Stimulated activated CD8-positive, alpha-beta memory T cell treated with anti-CD3 and anti-CD28 coated beads, Interleukin-4, amount 100 ng/mL, for 24 hours (primary cell): ENCODE measurements at places on chromosomes 13 and 19.
A peak's percentile ranks its signal among the peaks of the same experiment; 100 is the strongest.

DNA sequence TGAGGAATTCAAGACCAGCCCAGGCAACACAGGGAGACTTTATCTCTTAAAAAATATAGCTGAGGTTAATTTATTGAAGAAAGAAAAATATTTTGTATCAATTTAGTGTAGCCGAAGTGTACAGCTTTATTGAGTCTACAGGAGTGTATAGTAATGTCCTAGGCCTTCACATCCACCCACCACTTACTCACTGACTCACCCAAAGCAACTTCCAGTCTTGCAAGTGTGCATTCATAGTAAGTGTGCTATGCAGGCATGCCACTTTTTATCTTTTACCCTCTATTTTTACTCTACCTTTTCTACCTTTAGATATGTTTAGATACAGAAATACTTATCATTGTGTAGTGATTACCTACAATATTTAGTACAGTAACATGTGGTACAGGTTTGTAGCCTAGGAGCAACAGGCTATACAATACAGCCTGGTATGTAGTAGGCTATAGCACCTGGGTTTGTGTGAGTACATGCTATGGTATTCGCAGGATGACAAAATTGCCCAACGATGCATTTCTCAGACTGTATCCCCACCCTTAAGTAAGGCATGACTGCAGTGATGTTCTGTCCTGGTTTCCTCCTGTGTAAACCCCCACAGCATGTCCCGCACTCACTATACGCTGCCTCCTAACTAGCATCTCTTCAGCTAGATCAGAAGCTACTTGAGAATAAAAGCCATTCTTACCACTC, 15.3 kb upstream of the ATP12A start:
- no peak for DNase-seq

DNA sequence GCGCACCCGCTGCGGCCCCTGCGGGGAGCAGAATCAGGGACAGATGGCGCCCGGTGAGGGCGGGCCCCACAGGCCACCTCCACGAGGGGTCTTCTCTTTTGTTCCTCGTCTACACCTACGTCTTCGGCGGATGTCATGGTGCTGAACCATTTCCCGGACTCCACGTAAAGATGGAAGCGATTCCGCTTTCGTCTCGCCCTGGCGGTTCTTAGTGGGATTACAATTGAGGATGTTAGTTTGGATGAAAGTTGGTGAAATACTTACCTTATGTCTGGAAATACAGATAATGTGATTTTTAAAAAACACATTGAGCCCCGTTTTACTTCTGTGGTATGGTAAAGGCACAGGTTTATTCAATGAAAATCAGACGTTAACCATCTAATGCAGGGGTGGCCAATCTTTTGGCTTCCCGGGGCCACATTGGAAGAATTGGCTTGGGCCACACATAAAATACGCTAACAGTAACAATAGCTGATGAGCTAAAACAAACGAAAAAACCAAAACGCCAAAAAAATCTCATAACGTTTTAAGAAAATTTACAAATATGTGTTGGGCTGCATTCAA, 1.4 kb upstream of the ZMYM5 start:
- DNase-seq: peak; percentile 48

DNA sequence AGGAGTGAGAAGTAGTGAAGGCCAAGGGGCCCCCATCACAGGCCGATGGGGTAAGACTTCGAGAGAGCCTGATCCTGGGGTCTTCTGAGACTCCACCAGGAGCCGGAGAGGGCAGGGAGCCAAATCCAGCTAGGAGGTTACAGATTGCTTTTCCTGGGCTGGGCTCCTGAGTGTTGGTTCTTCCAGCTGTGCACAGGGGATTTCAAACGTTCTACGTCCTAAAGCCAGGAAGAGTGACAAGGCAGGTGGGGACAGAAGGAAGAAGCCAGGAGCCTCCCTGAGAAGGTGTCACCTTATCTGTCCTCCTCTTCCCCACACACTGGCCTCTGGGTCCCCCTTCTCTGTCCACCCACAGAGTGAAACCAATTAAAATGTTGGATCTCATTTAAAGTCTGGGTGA, 16.1 kb upstream of the TPRX2 start:
- no peak for DNase-seq

DNA sequence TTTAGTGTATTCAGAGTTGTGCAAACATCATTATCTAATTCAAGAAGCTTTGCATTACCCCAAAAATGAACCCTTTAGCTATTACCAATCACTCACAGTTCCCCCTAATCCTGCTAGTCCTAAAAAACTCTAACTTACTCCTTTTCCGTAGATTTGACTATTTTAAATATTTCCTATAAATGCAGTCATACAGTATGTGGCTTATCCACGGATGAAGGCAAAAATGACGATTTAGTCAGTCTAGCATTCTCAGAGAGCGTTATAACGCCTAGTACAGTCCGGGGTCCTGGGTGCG, 587 bp upstream of the ZNF383 start:
- DNase-seq: no peak

- no peak for DNase-seq
Measured at GRCh38 chr19:743168-743687, 7.7 kb upstream of the MISP start.

- peak; percentile 32 for DNase-seq
Measured at GRCh38 chr19:46574533-46574932, 26.6 kb upstream of the CALM3 start.

DNA sequence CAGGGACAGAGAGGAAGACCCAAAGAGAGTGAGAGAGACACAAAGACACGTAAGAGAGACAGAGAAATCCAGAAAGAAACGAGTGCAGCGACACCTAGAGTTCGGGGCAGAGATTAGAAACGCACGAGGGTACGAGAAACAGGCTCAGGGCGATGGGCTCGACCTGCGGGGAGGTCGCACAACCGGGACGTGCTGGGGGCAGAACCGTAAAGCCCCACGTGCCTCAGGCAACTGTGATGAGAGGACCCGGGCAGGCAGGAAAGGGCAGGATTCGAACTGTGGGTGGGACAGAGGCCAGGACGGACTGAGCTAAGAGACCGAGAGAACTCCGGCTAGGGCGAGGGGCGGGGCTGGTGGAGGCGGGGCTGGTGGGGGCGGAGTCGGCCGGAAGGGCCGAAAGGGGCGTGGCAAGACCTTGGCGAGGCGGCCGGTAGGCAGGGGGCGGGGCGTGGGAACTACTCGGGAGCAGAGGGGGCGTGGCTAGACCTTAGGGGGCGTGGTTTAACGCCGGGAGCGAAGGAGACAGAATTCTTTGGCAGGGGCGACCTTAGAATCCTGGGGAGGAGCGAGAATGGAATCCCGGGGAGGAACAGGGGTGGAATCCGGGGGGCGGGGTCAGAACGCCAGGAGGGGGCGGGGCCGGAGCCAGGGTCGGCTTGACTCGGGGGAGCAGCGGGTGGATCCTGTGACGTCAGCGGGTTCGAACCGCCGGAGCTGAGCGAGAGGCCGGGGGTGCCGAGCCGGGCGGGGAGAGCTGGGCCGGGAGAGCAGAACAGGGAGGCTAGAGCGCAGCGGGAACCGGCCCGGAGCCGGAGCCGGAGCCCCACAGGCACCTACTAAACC, at the start of gene NECTIN2:
TSS of gene NECTIN2 (plus strand) at position 686 of the 843 bp plus-strand sequence. CDS start 229 bp downstream, outside the sequence.
- peak; percentile 71 for DNase-seq

DNA sequence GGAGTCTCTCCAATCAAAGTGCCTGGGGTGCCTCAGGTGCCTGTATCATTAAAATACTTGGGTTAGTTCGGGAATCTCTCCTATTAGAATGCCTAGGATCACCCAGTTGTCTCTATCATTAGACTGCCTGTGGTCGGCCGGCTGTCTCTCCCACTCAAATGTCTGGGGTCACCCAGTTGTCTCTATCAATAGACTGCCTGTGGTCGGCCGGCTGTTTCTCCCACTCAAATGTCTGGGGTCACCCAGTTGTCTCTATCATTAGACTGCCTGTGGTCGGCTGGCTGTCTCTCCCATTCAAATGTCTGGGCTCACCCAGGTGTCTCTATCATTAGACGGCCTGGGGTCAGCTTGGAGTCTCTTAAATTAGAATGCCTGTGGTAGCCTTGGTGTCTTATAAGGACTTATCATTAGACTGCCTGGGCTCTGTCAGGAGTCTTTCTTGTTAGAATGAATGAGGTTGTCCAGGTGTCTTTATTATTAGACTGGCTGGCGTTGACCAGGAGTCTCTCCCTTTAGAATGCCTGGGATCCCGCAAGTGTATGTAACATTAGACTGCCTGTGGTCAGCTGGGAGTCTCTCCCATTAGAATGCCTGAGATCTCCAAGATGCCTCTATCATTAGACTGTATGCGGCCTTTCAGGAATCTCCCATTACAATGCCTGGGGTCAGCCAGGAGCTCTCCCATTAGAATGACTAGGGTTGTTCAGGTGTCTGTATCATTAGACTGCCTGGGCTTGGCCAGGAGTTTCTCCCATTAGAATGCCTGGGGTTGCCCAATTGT, 1555.5 kb downstream of the UQCRFS1 start:
- no peak for DNase-seq

GRCh38 chr19:52453324-52454094, at the start of gene ZNF578:
Gene ZNF578 (plus strand): TSS chr19:52453553. CDS start chr19:52501846, 48,293 bp downstream.
- DNase-seq: peak; percentile 55

- no peak for DNase-seq
Measured at GRCh38 chr13:99986741-99987140, 5.2 kb downstream of the ZIC2 start.

DNA sequence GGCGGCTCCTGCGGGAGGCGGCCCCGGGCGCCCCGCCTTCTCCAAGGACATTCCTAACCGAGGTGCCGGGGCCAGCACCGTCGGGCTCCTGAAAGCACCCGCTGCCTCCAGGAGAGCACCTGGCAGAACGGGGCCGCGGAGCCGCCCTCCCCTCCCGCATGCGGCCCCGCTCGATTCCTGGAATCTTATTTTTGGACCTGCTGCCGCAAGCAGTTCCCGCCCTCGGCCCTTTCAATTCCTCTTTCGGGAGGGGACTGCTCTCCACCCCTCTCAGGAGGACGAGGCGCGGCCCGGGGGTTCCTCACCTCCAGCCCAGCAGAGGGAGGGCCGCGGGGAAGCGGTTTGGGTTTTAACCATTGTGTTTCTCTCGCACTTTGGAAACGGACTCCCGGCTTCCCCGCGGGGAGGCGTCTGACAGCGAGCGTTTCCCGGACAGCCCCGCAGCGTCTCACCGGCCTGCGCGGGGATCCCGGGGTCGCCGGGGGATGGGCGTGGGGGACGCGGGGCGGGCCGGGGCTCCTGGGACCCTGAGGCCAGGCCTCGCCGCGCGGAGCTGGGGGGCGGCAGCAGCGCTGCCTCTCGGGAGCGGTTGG, 849 bp downstream of the GAS6 start:
- no peak for DNase-seq

GRCh38 chr19:12703046-12703445, 6.6 kb upstream of the FBXW9 start:
- no peak for DNase-seq

- no peak for DNase-seq
Measured at GRCh38 chr19:35270381-35270811, 1.6 kb downstream of the USF2 start.

- no peak for DNase-seq
Measured at GRCh38 chr13:63209330-63210017, 1793.8 kb upstream of the PCDH20 start.

DNA sequence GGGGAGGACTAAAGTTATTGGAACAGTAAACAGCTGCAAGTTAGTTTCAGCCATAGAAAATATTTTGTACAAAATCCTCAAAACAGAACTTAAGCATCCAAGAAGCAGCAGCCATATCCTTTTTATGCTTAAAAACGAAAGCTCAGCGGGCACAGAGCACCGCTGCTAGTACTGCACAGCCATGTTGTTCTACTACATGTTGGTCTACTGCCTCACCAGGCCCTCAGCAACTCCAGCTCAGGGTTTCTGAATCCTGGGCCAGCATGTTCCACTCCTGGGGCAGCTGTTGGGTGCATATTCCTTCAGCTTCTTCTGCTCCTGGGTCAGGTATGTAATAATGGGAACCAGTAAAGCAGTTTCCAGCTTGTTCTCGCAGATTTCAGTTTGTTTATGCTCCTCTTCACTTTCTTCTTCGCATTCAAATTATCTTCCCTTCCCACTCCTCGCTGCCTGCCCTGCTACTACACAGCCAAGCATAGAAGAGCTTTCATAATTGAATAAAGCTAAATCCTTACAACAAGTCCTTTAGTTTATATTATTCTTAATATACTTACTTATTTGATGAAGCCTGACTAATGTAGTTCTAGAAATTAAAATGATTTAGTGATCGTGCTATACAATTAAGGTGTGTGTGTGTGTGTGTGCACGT, 820.5 kb upstream of the ATXN8OS start:
- DNase-seq: no peak

DNA sequence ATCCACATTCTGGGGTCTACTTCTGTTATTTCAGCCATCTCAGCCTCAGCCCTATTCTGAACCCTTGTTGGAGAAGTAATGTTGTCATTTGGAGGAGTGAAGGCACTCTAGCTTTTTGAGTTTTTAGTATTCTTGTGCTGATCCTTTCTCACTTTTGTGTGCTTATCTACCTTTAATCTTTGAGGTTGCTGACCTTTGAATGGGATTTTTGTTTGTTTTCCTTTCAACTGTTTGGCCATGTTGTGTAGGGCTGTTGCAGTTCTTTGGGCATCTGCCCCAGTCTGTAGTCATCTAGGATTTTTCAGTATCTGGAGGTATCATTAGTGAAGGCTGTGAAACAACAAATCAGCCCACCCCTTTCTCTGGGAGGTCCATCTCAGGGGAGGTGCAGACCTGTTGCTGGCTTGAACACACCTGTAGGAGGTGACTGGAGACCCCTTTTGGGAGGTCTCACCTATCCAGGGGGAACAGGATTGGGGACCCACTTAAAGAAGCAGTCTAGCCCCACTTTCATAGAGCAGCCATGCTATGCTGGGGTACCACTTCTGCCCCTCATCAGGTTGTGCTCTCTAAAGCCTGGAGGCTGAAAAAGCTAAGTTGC, 1391.4 kb downstream of the UQCRFS1 start:
- no peak for DNase-seq

- no peak for DNase-seq
Measured at GRCh38 chr13:57629821-57630235, 1.7 kb upstream of the PCDH17 start.

- DNase-seq: no peak
Measured at GRCh38 chr19:13984186-13984585, 21.9 kb downstream of the RFX1 start.

- DNase-seq: no peak
Measured at GRCh38 chr19:19873381-19873780, 7.7 kb downstream of the ZNF253 start.

GRCh38 chr13:50740052-50740741, 103.3 kb downstream of the DLEU7 start:
- no peak for DNase-seq

DNA sequence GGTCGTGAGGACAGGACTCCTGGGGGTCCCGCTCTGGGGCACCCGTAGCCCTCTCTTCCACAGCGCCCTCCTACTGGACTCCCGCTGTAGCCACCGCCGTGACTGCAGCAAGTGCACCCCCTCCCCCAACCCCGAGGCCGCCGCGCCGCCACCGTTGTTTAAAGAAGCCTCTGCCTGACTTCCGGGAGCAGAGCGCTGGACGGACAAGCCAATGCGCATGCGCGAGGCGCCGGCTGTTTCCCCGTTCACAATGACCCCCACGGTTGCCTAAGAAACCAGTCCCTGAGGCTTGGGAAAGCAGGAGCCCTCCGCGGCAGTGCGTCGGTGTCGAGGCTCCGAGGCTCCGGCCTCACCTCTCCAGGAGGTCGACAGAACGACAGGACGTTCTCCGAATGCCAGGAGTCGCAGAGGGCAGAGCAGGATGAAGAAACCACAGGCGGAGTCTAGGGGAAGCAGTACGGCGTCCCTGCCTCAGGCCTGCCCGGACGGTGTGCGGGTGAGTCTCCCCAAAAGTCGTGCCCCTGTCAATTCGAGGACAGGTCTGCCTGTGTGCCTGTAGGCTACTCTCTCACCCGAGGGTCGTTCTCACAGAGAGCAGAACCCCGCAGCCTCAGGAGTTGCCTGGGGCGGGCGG, 70.5 kb upstream of the ZNF420 start:
- peak; percentile 18 for DNase-seq
